Nephron progenitor cell (in vitro differentiated cells): ENCODE measurements at places on chromosomes 1 and 21.
A peak's percentile ranks its signal among the peaks of the same experiment; 100 is the strongest.

- no peak for DNase-seq
Measured at GRCh38 chr1:165595246-165595938, 35.6 kb upstream of the MGST3 start.

DNA sequence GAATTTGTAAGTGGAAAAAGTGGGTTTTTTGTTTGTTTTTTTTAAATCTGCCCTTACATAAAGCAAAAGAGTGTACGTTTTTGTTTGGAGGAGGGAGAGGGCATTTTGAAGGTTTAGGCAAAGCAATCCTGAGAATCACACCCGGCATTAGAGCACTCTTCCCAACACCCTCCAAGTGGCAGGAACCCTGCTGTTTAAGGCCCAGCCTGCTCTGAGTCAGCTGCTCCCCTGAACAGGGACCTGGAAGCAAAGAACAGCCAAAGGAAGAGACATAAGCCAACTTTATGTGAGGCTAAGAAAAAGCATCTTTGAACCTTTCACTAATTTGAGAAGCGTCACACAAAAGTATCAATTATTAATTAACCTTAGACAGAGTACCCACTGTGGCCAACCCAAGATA is 16.9 kb downstream of the MTFR1L start:
- no peak for DNase-seq

DNA sequence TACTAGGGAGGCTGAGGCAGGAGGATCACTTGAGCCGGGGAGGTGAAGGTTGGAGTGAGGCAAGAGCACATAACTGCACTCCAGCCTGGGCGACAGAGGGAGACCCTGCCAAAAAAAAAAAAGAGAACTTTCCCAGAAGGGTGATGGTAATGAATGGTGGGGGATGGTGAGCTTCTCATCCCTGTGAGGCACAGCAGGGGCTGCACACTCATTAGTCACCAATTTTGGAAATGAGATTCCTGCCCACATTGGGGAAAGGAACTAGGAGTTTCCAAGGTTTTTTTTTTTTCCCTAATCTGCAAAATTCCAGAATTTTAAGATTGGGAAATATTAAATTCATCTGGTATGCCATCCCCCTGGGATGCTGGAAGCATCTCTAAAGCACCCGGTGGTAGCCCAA is 50.2 kb upstream of the SSBP3 start:
- no peak for DNase-seq

GRCh38 chr1:158930504-158930903 is 848 bp upstream of the PYHIN1 start:
- DNase-seq: no peak

DNA sequence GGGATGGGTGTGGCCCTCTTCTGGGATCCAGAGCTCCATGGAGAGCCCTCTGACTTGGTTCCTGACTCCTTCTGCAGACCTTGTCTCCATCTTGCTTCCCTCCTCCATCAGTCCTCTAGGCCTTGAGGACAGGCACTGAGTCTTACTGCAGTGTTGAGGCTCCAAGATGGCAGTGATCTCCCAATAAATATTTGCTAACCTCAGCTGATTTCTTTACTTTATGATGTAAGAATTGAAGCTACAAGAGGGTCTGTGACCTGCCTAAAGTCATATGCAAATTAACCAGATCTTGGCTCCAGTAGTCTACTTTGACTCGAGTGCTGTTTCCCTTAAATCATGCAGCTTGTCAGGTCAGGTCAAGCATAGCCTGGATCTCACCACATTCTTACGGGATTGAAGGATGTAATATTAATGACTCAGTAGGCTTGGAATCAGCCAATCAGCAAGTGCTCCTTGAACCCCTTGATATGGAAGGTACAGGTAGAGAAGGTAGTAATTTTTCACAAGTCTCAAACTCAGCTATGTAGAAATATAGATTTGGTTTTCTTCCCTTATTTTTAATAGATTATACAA is 93.0 kb downstream of the CLIC6 start:
- DNase-seq: no peak

GRCh38 chr21:14870853-14871149 is 194.0 kb downstream of the NRIP1 start:
- no peak for DNase-seq

DNA sequence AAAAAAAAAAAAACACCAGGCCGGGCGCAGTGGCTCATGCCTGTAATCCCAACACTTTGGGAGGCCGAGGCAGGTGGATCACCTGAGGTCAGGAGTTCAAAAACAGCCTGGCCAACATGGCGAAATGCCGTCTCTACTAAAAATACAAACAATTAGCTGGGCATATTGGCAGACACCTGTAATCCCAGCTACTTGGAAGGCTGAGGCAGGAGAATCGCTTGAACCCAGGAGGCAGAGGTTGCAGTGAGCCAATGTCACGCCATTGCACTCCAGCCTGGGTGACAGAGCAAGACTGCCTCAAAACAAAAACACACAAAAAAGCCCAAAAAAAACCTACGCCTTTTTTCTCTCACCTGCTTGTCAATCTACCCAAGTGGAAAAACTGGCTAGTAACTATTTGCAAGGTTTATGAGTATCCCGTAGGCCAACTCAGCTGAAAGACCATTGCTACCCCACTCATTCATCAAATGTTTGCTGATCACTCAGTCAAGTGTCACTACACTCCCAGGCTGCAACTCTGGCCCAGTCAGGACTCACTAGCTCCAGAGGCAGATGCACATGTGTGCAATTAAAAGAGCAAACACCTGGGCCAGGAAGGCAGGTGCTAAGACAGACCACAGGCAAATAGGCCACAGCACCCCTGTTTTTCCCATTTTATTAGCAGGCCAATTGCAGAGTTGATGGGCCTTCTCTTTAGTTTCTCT is 2.0 kb downstream of the CSRP1 start:
- DNase-seq: no peak

- DNase-seq: no peak
Measured at GRCh38 chr1:119483441-119484200, 23.4 kb upstream of the HSD3B1 start.

- no peak for DNase-seq
Measured at GRCh38 chr21:31014891-31015290, 23.4 kb downstream of the KRTAP19-8 start.

DNA sequence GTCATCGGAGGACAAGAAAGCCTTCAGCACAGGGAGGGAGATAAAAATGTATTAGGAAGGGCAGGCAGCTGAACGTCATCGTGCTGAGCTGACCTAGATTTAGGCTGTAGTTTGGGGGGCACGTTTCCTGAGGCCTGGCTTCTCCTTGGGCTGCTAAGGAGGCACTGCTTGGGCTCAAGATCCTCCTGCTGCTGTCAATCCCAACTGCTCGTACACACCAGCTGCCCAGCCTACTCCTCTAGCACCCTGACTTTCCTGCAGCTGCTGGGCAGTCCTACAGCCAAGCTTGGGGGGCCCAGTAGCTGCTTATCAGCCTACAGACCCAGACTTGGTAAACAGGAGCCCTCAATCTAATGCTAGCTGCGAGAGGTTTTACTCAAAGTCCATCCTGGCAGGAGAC is 6.2 kb downstream of the TMEM35B start:
- no peak for DNase-seq

DNA sequence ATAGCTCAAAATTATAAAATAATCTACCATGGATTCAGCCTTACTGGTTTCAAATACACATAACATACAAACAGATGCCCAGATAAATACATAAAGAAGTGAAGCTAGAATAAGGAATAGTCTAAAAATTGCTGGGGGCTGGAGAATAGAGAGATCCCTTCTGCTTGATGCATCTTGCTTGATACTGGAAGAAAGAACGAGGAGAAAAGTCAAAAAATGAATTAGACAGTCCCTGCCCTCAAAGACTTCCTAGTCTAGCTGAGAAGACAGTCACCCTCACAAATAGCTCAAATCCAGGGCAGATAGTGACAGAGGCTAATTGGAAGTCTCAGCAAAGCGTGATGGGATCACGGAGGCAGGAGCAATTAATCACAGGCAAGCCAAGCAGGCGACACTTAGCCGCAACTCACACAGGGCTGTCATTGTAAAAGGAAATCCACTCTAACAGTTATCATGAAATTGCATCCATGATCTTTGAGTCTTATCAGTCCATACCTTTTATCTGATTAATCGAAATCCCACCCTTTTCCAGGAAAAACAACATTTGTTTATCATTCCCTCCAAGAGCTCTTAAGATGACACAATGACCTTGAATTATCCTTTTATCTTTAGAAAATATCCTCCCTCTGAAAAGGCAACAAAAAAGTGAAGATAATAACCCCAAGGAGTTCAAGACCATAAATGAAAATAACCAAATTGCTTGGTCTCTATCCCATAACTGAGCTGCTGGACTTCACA is 59.7 kb upstream of the TIAM1 start:
- DNase-seq: peak; percentile 31

GRCh38 chr1:65958561-65959350 is 166.1 kb downstream of the PDE4B start:
- peak; percentile 29 for DNase-seq

DNA sequence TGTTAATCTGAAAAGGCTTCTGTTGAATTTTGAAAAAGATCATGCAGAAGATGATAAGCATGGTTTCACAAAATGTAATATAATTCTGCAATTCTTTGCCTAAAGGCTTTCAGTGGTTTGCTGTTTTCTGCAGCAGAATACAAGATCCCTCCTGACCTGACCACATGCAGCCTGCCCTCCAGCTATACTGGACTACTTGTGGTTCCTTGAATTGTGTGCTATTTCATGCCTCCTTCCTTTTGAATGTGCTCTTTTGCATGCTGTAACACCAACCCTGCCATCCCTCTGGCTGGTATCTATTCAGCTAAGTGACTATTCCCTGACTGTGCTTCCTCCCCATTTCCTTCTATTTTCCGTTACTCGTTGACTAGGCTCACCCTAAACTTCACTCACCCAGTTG is 55.5 kb downstream of the CACNA1E start:
- DNase-seq: no peak

DNA sequence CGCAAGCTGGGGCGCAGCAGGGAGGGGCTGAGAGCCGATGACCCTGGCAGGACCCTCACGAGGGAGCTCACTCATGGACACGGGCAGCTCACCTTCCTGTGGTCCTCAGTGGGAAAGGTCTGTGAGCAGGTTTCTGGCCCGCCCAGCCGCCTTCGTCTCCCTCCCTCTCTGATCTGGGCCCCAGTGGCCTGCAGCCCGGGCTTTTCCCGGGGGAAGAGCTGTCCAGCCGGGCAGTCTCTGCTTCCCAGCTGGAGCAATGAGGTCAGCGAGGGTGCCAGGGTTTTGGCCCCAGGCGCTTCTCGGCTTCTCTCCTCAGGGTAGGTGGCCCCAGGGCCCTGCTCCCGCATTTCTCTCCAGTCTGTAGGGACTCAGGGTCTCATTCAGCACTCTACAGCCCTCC is 22.2 kb upstream of the ARHGEF16 start:
- no peak for DNase-seq

- DNase-seq: no peak
Measured at GRCh38 chr21:38384675-38385426, 113.4 kb downstream of the ERG start.

DNA sequence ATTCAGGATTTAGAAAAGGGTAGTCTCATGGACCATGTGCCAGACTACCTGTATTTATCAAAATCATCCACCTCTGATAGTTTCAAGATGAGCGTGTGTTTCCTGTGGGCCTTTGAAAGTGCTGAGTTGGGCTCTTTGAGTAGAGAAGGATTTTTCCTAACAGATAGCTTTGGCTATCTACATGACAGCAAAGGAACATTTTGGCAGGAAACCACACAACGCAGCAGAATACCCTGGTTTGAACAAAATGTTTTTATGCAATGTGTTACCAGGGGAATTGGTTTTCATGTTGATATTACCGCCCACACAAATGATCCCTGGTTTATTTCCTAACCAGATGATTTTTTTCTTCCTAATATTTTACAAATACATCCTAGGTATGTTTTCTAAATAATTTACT is 431.4 kb downstream of the NEGR1 start:
- no peak for DNase-seq

DNA sequence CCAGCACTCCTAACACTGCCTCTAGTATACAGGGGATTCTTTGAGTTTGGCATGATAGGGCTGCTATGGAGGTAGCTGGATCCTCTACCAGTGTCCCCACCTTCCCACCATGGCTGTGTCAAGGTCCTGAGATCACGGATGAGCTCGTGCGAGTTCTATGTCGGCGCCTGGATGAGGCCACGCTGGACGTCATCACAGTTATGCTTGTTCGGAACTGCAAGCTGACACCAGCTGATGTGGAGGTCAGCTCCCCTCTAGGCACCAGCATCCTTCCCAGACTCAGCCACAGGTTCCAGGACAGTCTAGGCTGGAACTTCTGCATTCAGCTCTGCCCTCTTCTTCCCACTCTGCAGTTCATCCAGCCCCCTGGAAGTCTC is 15.2 kb downstream of the HYI start:
- DNase-seq: no peak

DNA sequence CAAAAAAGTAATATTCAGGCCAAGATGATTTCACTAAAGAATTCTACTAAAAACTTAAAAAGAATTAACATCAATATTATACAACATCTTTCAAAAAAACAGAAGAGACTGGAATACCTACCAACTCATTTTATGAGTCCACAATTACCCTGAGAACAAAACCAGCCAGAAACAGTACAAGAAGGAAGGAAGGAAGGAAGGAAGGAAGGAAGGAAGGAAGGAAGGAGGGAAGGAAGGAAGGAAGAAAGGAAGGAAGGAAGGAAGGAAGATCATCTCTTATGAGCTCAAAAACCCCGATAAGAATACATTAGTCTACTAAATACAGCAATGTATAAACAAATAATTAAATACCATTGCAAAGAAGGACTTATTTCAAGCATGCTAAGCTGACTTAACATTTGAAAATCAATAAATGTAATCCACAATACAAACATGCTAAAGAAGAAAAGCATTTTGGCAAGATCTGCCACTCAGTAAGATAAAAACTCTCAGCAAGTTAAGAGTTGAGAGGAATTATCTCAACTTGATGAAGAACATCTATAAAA is 149.9 kb upstream of the RGS18 start:
- no peak for DNase-seq

DNA sequence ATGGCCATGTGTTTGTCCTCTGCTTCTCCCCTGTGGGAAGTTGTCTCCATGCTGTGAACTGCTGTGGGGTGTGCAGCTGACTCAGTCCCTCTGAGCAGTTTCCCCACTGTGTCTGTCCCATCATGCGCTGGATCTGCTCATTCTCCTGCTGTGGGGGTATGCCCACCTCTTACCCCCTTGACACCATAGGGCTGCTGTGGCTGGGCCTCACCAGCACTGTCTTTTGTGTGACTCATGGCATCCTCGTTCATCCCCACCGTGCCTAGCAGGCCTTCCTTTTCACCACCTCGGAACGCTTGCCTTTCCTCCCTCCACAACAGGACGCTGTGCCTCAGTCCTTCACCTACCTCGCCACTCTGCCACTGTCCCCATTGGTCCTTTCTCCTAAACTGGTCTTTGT is 27.3 kb downstream of the VANGL2 start:
- no peak for DNase-seq

- DNase-seq: no peak
Measured at GRCh38 chr1:170555370-170555769, 23.4 kb downstream of the GORAB start.

DNA sequence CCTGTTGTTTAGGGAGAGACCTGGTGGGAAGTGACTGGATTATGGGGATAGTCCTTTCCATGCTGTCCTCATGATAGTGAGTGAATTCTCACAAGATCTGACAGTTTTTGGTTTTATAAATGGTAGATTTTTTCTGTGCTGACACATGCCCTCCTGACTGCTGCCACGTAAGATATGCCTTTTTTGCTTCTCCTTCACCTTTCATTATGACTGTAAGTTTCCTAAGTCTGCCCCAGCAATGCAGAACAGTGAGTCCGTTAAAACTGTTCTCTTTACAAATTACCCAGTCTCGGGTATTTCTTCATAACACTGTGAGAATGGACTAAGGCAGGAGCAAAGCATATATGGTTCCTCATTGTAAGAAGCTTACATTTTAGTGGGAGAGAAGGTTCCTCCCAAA is 1727.2 kb downstream of the NCAM2 start:
- DNase-seq: no peak

- no peak for DNase-seq
Measured at GRCh38 chr1:172117800-172118199, 276.5 kb downstream of the DNM3 start.

- DNase-seq: no peak
Measured at GRCh38 chr1:204932573-204932909, 61.9 kb downstream of the NFASC start.
